ENCODE measurements at places on chromosomes 3 and 15. TPM values are rescaled to one million over a fixed set of nuclear protein-coding genes. Genes with fewer than 3 reads are reported as not detected.

Gene MESP2
- 0.92 TPM for total RNA-seq

Gene CYP8B1
- total RNA-seq, result not detected

Gene GOLGA6L7
- not detected for total RNA-seq

Gene SEMA3G
- 4.4 TPM for total RNA-seq

Gene POLR2H
- total RNA-seq, result 35.3 TPM

Gene CCR9
- not detected for total RNA-seq

Gene KATNBL1
- 99.9 TPM for total RNA-seq

Gene OIP5
- 3.9 TPM for total RNA-seq

Gene MYZAP
- 3.2 TPM for total RNA-seq

Gene CA12
- 13.8 TPM for total RNA-seq

Gene ARHGEF26
- 15.2 TPM for total RNA-seq

Gene ITPKA
- total RNA-seq, result 0.69 TPM

Gene SLC22A13
- 0.69 TPM for total RNA-seq

Gene CRELD1
- 27.2 TPM for total RNA-seq

Gene TICRR
- 2.8 TPM for total RNA-seq

Gene TRH
- 29.1 TPM for total RNA-seq

Gene AADACL2
- not detected for total RNA-seq

Gene RASGRP1
- total RNA-seq, result 14.5 TPM

Gene RGMA
- total RNA-seq, result 38.8 TPM

Gene XYLB
- 6.5 TPM for total RNA-seq

Gene SLC28A2
- not detected for total RNA-seq

Gene ACTRT3
- total RNA-seq, result 9.2 TPM

Gene ANKDD1A
- total RNA-seq, result 13.8 TPM

Gene PRR23A
- total RNA-seq, result not detected

Gene FETUB
- not detected for total RNA-seq

Gene RETNLB
- total RNA-seq, result not detected

Data from diencephalon (tissue), 1 donor.